ENCODE measurements at places on chromosomes 1 and 21.

- DNase-seq = no peak
Measured at GRCh38 chr1:18536915-18537314, 56.2 kb downstream of the KLHDC7A start.

DNA sequence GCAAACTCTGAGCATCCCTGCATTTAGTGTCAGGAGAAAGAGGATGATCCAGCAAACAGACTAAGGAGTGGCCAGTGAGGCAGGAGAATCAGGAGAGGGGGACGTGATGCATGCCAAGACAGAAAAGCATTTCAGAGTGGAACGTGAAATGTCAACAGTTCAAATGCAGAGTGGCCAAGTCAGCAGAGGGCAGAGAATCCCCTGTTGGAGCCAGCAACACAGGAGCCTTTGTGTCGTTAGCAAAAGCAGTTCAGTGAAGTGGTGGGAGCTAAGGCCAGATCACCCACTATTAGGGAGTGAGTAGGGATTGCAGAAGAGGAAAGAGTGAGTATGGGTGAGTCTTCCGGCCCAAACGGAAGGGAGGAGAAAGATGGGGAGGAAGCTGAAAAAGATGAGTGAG, 6.6 kb upstream of the FCRL6 start:
- no peak for DNase-seq

DNA sequence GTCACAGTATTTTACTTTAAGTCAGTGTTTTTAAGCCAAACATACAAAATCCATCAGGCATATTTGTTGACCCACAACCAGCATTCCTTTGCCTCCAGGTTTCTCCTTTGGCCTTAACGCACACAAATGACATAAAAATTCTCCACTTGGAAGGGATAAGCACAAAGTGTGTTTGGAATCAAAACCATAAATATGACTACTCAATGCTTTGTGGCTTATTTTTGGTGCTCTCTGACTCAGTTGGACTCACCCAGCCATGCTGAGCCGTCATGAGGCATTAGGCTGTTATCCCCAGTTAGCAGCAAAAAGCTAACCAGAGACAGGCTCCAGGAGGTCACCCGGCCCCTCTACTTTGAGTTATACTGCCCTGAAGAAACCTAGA, 948 bp downstream of the PRUNE1 start:
- no peak for DNase-seq

DNA sequence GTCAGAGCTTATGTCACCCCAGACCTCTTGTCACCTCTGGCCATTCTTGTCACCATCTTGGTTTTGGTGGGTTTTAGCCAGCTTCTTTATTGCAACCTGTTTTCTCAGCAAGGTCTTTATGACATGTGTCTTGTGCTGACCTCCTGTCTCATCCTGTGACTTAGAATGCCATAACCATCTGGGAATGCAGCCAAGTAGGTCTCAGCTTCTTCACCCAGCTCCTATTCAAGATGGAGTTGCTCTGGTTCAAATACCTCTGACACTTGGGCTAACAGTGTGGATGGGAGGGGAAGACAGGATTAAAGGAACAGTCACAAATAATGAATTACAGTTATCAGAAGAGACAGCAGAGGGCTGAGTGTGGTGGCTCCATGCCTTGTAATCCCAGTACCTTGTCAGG, 30.5 kb upstream of the PIK3CD start:
- DNase-seq = no peak

DNA sequence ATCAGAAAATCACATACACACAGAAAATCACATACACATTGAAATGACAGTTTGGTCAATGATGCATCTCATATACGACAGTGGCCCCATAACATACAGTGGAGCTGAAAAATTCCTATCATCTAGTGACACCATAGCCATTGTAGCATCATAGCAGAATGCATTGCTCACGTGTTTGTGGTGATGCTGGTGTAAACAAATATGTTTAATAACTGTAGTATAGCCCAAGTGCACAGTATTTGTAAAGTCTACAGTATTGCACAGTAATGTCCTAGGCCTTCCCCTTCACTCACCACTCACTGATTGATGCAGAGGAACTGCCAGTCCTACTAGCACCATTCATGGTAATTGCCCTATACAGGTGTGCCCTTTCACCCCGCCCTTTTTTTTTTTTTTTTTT, 30.1 kb upstream of the RUNX1 start:
- DNase-seq = no peak

DNA sequence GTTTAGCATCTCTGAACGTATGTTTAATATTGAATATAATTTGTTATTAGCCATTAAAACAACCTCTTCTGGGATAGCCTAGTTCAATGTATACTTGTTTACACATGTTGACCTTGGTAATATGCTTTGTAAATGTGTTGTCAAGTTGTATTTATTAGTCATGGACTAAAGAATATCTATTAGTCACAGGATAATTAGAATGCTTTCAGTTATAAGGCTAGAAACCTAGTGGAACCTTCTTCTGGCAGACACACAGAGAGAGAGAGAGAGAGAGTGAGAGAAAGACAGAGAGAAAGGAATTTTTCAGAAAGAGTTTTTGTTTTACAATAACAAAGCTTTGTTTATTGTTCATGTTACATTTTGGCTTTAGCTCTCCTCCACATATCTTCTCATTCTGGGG, 181.1 kb upstream of the APP start:
- no peak for DNase-seq

All from HAP-1 (cell line).